Activated T-helper 2 cell treated with anti-CD3 and anti-CD28 coated beads, Interferon-gamma antibody, Interleukin-2, Interleukin-4, amounts not matched to agents 10 μg/mL and 5 μg/mL and 100 μg/mL, durations not matched to agents 14 hours and 24 hours and 36 hours (primary cell): ENCODE measurements at places on chromosomes 13 and 19.

- no peak for DNase-seq
Observed at GRCh38 chr13:100128838-100129237, 39.9 kb downstream of the PCCA start.

- no peak for DNase-seq
Observed at GRCh38 chr13:114023716-114024602, 50.1 kb upstream of the C13orf46 start.

DNA sequence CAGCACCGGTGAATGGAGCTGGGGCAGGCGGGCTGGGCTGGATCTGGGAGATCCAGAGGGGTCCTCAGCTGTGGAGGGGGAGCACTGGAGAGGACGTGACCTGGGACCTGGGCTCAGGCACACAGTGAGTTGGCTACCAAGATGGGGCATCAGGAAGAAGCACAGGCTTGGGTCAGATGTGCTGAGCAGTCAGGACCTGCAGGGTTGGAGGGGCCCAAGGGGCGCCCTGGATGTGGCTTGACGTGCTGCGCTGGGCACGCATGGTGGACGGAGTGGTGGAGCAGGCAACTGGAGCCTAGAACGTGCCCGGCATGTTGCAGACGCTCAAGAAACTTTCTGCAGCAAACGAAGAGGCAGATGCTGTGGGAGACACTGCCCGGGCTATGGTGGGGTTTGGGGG is 20.7 kb downstream of the PIP5K1C start:
- DNase-seq, result no peak

DNA sequence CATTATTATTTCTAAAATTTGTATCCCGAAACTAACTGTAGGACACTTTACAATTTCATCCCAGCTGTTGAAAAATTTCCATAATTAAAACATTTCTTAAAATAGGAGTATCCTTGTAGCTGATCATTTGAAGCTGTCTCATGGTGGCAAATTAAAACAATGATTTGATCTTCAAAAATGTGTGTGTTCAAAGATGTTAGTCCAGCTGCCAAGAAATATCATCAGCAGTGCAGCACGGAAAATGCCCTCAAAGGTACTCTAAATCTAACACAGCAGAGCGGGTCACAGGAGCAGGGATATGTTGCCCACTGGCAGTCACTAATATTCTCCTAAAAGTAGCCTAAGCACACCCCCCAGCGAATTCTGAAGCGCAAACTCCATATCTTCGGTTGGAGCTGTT is 31.0 kb downstream of the KLF12 start:
- no peak for DNase-seq

GRCh38 chr13:18977857-18978256 is 203.8 kb downstream of the TUBA3C start:
- no peak for DNase-seq
